ENCODE measurements at places on chromosomes 16 and 17.

DNA sequence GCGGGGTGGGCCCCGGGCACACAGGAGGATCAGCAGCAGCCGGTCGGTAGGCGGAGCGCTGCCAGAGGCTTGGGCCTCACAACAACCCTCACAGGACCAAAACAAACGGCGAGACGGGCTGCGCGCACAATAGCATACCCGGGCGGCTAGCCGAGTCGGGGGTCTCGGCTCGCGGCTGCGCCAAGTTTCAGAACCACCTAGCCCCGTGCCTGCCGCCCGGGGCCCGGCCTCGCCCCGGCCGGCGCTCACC, 732 bp downstream of the ULK2 start:
- peak; percentile 70 for DNase-seq

GRCh38 chr16:78695391-78695790, 595.9 kb downstream of the WWOX start:
- no peak for DNase-seq

DNA sequence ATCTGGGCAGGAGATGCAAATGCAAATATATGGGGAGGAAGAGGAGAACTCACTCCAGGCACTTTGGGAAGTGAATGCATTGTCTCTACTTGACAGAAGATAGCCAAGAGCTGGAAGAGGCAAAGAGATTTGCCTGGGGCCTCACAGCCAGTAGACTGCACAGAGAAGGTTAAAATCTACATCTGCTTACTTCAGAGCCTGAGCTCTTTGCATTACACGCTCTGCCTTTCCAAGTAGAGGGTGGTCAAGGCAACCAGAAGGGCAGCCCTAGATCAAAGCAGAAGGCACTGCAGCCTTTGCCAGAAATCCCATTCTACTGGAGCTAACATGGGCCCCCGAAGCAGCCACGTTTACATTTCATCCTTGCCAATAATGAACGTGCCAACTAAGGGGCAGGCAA, 407.2 kb upstream of the CCL2 start:
- DNase-seq, result no peak

GRCh38 chr17:79747508-79748294, 17.0 kb downstream of the ENPP7 start:
- DNase-seq, result peak; percentile 38

DNA sequence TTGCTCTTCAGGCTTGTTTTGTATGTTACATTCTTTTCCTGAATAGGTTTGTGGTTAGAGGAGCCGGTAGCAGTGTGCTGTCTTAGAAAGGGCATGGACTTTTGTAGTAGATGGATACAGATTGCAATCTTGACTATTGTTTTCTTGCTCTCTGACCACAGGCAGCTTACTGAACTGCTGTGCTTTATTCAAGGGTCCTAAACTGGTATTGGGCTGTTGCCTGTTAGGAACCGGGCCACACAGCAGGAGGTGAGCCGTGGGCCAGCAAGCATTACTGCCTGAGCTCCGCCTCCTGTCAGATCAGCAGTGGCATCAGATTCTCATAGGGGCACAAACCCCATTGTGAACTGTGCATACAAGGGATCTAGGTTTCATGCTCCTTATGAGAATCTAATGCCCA, 373.9 kb downstream of the CPPED1 start:
- no peak for DNase-seq

DNA sequence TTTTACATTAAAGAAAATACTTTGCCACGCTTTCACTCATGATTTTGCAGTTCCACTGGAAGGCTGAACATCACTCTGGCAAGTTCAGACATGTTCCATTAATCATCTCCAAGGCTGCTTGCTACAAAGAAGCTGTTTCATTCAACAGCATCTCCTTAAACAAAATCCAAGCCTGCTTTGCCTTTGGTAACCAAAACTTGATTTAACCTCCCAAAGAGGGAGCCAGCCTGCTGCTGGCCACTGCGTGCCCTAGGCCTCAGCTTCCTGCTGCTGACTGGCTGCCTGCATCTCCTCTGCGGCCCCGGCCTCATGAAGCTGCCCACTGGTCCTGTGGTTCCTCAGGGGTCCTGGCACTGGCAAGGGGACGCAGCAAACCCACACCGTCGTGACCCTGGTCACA, 31.8 kb downstream of the ANKRD11 start:
- DNase-seq, result no peak

- peak; percentile 38 for DNase-seq
These were observed 38.9 kb downstream of the PLCG2 start for GRCh38 chr16:81817789-81818567.

GRCh38 chr17:75498726-75499213, 16.6 kb downstream of the CASKIN2 start:
- DNase-seq, result no peak

- DNase-seq, result peak; percentile 97
These were observed at the start of gene NUTF2 for GRCh38 chr16:67846320-67847063. NUTF2 (plus strand) TSS chr16:67846933; CDS start chr16:67865131, 18,198 bp downstream.

GRCh38 chr17:33207231-33207630, 85.9 kb downstream of the ASIC2 start:
- DNase-seq, result no peak

DNA sequence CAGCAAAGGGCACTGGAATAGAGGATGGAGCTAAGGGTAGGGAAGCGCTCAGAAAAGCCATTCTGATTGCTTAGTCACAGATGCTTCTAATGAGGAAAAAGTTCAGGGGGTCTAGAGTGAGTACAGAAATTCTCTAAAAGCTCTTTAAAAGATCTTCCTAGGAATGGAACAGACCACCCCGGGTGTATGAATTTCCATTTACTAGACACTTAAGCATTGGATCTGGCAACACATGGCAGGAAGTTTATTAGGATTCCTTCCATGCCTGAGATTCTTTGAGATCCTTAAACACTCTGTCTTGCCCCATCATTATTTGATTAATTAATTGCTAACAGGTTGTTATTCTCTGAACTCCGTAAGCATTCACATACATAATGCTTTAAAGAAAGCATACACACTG, 8.5 kb downstream of the KRTAP9-7 start:
- no peak for DNase-seq

DNA sequence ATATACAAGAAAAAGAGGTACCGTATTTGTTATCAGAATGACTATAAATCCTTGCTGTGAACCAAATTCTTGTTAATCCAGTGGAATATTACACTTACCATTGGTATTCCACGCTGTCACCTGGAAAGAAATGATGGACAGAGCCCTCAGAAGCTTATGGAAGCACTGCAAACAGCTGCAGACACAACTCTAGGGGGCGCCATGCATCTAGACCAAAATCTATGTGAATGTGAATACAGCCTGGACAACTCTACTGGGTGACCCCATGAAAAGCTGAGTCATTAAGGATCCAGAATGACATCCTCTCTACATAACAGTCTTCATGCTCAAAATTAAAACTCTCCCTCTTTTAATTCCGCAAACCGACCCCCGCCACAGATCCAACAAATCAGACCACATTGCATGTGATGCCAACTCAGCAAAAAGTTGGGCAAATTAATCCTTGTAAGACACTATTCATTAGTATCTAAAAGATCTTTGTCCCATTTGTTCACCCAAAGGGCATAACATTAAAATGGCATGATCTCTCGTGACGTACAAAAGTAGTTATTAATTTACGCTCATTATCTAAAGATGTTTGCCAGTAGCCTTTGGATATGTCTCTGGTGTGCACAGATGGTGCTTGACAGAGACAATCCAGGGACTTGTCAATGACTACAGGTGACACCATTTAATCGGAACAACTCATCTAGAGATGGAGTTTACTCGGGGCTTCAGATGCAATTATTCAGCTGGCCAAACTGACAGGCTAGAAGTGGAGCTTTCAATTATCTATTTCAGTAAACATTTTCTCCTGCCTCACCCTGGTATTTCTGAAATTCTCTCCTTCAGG, 552.7 kb upstream of the PSMD7 start:
- no peak for DNase-seq

- DNase-seq, result no peak
These were observed 36.4 kb upstream of the CDC42EP4 start for GRCh38 chr17:73348018-73348828.

DNA sequence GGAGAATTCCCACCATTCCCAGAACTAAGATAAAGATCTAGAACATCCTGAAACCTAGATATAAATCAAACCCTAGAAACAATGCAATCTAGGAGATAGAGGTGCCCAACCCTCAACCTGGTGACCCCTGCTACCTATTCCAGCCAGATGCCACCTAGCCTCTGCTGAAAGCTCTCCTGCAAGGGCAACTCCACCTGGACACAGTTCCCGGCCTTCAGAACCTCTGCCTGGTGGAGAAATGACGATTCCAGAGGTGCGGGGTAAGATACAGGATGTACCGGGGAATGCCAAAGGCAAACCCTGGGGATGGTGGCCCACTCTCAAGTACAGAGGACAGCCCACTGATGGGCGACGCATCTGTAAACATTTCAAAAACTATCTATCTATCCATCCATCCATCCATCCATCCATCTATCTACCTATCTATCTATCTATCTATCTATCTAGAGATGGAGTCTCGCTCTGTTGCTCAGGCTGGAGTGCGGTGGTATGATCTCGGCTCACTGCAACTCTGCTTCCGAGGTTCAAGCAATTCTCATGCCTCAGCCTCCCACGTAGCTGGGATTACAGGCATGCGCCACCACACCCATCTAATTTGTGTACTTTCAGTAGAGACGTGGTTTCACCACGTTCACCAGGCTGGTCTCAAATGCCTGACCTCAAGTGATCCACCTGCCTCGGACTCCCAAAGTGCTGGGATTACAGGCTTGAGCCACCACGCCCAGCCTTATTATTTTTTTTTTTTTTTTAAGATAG, 19.0 kb downstream of the MEAK7 start:
- DNase-seq, result no peak

- DNase-seq, result no peak
These were observed 16.5 kb downstream of the CNTNAP1 start for GRCh38 chr17:42698736-42699414.

DNA sequence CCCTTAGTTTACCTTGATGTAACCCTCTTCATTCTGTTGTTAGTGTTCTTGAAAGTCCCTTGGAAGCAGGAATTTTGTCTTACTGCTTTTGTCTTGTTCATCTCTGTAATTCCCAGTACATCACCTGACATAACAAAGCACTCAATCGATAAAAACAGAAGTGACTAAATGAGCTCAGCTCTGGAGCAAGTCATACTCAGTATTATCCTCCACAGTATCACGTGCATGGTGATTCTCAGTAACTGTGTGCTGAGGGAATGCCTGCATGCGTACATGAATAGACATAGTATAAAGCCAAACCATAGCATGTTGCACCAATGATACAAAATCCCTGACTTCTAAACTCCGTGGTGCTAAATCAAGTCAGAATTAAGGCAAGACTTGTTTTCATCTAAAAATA, 7.2 kb downstream of the KRT38 start:
- no peak for DNase-seq

GRCh38 chr17:72187556-72187955, 66.7 kb downstream of the SOX9 start:
- no peak for DNase-seq

GRCh38 chr17:5719976-5720375, 135.7 kb upstream of the NLRP1 start:
- DNase-seq, result no peak

- no peak for DNase-seq
These were observed 16.0 kb upstream of the DRG2 start for GRCh38 chr17:18071751-18072150.

DNA sequence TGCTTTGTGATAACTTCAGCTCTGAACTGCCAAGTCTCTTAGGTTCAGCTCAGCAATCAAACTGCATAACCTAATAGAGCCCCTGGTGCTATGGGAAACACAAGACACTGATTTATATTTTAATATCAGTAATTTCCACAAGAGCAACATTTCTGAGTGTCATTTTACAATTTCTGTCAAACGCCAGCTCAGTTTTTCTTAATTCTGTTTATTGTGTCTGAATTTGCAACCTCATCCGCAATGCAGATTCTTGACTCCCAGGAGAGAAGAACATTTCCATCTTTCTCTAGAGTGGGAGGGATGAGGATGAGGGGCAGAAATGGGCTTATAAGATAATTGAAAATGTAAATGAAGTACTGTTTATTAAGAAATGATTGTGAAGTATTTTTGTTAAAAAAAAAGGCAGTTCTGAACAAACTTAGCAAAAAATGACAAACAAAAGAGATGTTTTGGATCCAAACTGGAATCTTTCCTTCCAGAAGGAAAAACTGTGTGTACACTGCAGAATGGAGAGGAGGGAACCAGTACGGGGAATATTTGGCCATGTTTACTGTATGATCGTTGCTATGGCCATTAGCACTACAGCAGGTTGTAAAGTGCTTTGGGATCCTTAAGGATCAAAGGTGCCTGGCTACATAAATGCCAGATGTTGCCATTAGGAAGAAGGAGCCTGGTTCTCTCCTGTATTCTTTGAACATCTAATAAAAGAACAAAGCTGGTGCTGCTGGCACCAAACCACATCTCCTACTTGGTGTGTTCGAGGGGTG, 7.4 kb upstream of the PMFBP1 start:
- DNase-seq, result no peak

DNA sequence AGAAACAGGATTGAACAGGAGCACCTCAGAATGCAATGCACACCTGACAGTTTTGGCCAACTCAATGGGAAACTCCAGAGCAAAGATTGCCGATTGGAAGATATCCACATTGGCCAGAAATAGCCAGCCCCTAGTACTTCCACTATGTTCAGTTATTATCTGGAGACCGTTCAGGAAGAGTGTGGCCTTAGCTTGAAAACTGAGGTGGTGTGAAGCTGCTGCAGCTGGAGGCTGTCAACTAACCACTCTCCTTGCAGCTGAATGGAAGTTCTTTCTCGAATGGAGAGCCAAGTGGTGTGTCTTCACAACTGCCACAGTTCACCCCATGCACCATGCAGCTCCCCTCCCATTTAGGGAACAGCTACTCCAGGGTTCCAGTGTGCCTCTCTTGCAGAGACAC, 61.9 kb upstream of the DHX40 start:
- no peak for DNase-seq

DNA sequence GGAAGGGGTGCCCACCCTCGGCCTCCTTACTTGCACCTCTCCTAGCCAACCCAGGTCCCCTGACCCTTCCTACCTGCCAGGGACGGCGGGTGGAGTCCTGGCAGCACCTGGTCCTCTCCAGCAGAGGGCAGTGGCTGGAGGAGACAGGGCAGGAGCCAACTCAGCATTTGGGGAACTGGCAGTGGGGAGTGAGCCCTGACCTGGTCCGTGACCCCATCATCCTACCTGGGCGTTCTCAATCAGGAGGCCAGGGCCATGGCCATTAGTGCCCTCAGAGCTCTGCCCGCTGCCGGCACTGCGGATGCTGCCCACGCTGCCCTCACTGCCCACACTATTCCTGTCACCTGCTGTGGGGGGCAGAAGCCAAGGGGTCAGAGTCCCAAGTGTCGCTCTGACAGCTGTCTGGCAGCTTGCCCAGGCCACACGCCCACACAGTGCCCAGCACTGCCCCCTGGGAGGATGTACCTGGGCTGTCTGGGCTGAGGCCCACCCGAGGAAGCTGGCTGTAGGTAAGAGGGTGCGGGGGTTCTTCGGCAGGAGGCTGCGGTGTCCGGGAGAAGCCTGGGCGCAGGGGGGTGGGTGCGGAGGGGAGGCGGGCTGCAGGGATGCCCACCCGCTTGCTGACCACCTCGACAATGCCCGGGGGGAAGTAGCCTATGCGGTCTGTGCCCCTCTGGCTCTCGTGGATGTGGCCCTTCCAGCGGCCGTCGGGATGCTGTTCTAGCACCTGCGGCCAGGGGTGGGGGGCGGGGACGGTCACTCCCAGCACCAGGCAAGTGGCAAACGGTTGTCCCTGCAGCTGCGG, 10.8 kb downstream of the CASKIN2 start:
- DNase-seq, result peak; percentile 60

GRCh38 chr17:37507111-37507510, 17.4 kb downstream of the DUSP14 start:
- DNase-seq, result no peak

GRCh38 chr16:85436636-85437165, 176.4 kb upstream of the GSE1 start:
- no peak for DNase-seq
